ENCODE measurements at places on chromosomes 11 and 22.

DNA sequence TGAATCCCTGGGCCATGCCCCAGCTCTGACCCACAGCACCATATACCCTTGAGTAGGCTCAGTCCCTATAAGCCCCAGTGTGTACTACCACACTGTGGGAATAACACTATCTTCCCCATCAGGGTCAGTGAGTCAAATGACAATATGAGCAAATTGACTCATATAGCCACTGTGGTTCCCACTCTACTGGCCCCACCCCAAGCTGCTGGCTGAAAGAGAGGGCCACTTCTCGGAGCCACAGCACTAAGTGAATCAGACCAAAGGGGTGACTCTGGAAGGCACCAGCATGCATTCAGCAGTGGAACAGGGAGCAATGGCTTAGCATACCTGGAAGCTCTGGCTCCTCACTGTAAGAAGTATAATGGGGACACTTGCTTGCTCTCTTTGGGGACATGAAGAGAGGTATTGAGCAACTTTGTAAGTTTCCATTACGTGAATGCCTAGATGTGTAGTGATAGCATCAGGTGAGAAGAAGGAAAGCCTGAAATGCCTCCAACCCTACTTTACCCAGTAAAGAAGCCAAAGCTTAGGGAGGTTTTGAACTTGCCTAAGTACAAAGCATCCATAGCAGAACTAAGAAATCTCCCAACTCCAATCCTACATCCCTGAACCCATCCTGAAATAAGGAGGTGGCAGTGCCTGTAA is 13.5 kb downstream of the CD59 start:
- DNase-seq, result no peak

- DNase-seq, result no peak
These were observed 1.4 kb downstream of the MYOD1 start for GRCh38 chr11:17720796-17721171.

- DNase-seq, result no peak
These were observed 284.2 kb upstream of the PITPNB start for GRCh38 chr22:28203286-28203685.

DNA sequence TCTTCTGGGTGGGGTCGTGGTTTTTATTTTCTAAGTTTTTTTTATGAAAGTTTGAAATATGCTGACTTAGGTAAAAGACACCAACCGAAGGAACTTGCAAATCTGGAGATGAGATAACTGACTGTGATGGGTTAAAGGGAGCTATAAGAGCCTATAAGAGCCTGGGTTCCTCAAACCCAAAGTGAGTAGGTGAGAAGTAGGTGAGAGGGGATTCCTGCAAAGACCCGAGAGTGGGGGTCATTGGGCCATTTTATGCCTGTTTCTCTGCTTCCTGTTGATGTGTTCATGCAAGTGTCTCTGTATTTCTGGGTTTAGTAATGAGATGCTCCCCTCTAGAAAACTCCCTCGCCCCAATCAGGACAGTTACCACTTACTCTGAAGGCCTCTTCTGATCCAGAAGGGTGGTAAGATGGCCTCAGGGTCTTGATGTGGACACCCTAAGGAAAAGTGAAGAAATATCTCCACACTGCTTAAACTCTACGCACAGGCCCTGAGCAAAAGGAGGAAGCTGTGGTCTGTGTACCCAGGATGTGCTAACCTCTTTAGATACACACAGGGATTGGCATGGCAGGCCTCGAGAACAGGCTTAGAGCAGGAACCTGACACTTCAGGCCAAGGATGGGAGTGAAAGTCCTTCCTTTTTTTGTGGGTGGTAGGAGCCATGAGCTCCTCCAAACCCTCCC is 1.8 kb downstream of the FLI1 start:
- no peak for DNase-seq

GRCh38 chr11:11876458-11876857 is 34.7 kb downstream of the USP47 start:
- no peak for DNase-seq

- no peak for DNase-seq
These were observed 290.0 kb upstream of the CHORDC1 start for GRCh38 chr11:90512846-90513245.

DNA sequence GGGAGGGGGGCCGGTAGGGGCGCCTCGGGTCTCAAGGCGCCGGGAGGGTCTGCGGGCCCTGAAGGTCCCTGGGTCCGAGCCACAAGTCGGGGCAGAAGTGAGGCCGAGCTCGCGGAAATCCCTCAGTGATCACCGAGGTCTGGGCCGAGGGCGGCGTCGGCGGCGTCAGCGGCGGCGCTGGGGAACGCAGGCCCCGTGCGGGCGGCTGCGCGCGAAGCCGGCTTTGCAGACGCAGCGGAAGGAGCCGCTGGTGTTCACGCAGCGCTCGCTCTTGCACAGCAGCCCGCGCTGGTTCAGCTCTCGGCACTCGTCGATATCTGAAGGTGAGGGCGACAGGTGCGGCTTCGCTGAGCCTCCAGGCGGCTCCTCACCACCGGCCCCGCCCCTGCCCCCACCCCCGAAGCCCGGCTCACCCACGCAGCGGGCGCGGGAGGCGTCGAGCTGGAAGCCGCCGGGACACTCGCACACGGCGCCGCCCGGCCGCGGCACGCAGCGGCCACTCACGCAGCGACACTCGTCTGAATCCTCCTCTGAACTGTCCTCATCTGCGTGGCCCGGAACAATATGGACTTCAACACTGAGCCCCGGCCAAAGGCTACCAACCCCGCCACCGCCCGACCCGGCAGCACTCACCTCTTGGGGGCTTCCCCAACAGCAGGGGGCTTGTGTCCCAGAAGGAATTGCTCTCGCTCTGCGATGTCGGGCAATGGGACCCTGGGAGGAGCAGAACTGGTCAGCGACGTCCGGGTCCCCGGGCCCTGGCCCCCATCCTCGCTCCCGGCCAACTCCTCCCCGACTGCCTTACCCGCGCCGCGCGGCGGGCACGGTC is 14.2 kb downstream of the SCYL1 start:
- no peak for DNase-seq

DNA sequence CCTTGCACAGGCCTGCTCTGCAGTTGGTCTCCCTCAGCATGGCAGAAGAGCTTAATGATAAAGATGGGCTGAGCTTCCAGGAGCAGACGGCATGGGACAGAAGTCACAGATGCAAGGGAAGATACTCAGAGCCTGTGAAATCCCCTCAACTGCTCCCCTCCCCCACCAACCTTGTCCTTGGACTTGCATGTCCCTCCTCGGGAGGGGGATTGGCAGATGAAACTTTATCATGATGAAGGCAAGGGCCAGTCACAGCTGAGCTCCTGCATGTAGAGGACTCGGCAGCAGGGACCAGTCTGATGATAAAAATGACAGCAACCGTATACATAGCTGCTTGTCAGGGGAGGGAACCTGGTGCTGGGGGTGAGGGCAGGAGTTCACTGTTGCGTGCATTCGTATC is 6.8 kb upstream of the SLC22A8 start:
- DNase-seq, result no peak

DNA sequence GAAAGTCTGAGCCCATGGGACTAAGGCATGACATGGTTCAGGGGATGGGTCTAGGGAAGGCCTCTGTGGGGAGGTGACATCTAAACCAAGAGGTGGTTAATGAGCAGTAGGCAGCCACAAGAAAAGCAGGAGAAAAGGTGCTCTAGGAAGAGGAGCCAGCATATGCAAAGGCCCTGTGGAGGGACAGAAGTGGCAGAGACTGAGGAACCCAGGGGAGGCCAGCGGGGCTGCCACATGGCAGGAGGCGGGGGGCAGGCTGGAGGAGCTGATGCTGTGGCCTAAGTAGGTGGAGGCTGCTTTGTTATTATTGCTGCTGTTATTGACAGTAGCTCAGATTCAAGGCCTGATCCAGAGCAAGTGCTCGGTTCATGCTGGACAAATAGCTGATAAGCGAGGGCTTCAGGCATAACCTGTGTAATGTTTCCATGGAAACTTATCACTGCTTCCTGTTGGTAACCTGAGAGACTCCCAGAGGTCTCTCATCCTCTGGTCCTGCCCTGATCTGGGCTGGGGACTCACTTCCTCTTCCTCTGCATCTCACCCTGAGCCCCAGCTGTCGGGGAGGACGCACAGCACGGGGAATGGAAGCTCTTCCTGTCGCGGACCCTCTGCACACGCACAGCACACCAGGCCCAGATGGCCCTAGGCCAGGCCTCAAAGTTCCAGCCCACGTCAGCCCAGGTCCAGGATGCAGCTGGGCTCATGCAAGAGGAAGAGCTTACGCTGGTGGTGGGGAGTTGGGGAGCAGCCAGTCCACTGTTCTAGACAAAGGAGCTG is 75.2 kb upstream of the TP53I11 start:
- DNase-seq, result no peak

GRCh38 chr11:1854949-1855885 is 2.3 kb downstream of the LSP1 start:
- DNase-seq, result no peak
